NCI-H345 (cell line): ENCODE measurements at places on chromosomes 7 and 10.
A peak's percentile ranks its signal among the peaks of the same experiment; 100 is the strongest.

DNA sequence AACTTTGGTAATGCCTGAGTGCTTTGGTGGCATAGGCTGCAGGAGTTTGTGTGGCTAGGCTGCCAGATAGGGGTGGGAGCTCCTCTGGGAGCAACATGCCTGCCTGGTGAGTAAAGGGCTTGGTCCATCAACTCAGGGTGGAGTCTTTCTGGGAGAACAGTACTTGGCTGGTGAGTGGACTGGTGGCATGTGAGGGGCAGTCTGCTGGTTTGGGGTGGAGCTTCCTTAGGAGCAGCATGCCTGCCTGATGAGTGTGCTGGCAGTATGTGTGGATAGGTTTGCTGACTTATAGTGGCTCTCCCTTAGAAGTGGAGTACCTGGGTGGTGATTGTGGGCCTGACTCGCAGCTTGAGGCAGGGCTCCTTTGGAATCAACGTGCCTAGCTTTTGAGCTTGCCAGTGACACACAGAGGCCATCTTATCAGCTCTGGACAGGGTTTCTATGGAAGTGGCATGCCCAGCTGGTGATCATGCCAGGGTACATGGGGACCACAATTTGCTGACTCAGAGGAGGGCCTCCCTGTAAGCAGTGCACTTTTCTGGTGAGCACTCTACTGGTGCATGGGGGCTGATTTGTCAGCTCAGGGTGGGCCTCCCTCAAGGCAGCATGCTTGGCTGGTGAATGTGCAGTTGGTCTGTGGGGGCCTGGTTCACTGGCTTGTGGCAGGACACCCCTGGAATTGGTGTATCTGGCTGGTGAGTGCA lies 35.0 kb upstream of the SRI start:
- DNase-seq: no peak

DNA sequence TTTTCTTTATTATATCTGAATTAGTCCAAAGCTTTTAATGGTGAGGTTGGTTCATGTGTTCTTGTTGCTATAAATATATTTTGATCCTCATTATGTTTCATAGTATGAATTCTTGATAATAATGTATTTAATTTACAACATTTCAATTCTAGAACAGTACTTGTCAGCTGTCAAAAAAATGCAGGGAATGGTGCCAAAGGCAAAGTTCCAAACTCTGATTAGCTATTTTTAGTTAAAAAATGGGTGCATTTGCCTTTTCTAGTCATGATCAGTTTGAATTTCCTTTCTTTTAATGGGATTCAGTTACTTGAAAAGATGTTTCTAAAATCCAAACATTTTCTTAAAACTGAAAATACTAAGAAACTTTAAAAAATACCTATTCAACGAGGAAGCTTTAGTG lies 49.6 kb downstream of the ANKIB1 start:
- DNase-seq: no peak

DNA sequence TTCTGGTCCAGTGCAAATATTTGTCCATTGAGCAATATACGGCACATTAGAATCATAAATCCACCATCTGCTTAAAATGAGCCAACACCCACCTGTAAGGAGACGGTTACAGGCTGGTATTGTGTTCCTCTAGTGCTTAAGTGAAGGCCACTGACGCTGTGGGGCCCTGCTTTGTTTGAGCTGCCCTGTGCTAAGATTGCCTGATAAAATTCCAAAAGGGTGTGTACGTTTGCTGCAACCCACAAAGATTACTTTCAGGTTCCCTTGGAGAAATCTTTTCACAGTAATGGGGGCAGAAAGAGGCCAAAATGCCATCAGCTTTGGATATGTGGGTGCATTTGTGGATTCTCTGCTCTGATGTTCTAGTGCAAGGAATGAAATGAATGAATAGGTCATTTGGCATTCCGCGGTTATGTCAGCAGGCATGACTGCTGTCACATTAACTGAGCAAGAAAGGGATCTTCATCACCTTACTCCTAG lies 34.4 kb downstream of the AGR3 start:
- DNase-seq: no peak

DNA sequence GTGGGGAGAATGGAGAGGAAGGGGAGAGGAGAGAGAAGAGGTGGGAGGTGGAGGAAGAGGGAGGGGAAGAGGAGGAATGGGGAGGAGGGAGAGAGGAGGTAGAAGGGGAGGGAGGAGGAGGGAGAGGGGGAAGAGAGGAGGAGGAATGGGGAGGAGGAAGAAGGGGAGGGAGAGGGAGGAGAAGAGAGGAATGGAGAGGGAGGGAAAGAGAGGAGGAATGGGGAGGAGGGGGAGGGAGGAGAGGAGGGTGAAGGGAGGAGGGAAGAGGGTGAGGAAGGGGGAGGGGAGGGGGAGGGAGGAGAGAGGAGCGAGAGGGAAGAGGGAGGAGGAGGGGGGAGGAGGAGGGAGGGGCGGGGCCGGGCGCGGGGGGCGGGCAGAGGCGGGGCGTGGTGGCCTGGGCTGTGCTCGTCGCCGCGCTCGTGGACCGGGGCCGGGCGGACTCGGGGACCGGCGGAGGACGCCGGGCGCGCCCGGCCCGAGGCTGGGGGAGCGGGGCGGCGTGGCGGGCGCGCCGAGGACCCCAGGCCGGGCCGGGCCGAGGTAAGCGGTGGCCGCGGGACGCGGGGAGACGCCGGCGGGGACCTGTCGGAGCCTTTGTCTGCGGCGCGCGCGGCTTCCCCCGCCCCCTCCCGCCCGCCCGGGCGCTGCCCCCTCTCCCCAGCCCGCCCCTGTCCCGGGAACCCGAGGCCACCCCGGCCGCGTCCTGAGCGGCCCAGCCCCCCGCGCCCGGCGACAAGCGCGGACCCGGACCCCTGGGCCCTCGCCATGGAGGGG lies at the start of gene SLC29A4:
Gene SLC29A4 (plus strand): TSS at position 401 of the 774 bp plus-strand sequence. CDS start 4,874 bp downstream, outside the sequence.
- peak; percentile 37 for DNase-seq

GRCh38 chr10:23172429-23173213 lies 19.5 kb upstream of the PTF1A start:
- no peak for DNase-seq

DNA sequence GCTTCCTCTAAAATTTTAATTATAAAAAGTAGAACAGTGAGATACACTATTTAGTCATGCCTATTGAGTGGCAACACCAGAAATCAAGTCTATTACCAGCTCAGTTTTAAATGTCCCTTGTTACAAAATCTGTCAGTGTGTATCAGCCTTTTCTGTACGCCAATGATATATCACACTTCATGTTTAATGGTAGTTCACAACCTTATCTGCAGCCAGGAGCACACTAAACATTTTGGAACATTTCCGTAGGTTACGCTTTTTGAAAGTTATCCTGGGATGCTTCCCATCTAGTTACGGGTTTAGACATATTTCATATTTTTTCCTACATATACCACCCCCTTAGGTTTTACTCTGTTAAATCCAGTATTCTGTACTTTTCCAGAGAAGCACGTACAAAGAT lies 5.4 kb downstream of the HNRNPA2B1 start:
- no peak for DNase-seq

DNA sequence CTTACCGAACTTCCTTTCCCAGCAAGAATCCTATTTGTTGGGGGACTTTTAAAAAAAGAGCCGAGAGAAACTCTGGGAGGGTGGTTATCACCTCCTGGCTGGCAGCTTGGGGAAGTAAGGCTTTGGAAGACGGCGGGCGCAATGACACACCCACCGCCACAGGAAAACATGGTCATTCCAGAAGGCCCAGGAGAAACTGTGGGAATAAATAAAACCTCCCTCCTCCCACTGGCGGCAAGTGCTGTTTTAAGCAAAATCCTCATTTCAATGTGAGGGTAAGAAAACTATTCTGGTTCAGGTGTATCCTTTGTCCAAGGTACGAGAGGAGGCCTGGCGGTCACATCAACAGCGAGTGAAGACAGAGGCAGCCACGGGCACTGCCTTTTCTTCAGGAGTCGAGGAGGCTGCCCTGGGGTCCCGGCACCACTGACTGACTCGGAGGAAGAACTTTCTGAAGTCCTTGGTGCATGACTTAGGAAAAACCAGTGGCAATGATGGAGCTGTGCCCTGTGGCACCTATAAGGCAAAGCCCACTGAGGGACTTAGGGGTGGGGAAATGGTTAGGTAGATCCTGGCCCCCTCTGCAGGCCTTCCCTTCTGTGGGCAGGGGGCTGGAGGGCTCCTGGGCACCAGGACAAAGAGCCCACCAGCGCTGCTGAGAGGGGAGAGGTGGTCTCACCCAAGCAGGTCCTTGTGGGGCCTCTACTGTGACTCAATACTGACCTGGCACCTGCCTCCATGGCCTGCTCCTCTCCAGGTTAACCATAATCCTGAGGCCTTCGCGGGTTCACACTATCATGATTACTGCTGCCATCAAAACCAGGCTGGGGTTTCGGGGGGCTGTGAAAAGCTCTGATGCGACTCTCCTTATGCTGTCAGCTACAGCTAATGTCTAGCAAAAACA lies 21.4 kb downstream of the DNAJB12 start:
- no peak for DNase-seq

DNA sequence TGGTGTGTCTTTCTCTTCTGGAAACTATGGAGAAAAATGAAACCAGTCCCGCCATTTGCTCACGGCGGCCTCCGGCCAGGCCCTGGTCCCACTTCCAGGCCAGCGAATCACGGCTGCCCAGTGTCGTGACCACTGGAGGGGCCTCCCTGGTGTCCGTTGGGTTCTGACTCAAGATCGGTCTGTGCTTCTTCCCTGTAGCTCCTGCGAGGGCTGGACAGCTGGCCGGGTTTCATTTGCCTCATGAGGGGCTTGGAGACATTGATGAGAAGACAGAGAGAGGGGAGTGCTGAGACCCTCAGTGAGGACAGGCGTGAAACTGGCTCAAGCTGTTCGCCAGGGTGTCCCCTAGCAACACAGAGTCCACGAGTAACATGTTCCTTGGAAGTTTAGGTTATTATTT lies 108.6 kb downstream of the ADARB2 start:
- DNase-seq: no peak

DNA sequence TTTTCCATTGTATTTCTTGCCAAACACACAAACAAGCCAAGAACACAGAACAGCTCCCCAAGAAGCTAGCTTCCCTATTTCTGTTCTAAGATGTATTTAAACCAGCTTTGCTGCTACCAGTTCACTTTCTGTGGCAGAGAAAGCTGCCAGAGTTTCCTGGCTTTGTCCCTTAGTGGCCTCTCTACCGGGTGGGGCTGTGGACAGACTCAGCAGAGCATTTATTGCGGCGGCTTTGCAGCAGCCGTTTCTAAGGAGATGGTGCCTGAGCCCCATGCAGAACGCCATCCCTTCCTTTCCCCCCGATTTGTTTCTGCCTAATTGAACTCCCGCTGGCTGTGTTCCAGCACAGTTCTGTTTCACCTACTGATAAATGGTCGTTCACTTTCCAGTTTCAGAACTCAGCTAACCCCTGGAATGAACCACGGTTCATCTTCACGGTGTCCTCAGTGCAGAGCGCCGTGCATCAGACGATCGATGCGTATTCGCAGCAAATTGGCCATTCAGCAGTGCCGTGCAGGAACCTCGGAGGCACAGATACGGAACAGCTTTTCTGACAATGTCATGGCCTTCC lies 33.8 kb upstream of the SFMBT2 start:
- no peak for DNase-seq

DNA sequence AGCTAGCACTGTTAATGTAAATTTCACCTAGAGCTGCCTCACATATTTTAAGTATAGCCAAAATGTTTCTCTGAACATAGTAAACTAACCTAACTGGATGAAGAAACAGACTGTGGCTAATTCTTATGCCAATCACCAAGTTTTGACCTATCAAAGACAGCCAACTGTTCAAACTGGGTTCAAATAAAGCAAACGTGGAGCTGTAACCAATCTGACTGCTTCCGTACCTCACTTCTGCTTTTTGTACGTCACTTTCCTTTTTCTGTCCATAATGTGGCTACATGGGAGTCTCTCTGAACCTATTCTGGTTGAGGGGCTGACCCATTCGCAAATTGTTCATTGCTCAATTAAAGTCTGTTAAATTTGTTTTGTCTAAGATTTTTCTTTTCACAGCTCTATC lies 66.3 kb upstream of the ETV1 start:
- no peak for DNase-seq

GRCh38 chr10:80526742-80527141 lies 11.0 kb upstream of the SH2D4B start:
- no peak for DNase-seq

- DNase-seq: peak; percentile 69
These were observed 498 bp downstream of the RHOBTB1 start for GRCh38 chr10:60943316-60944057.

- no peak for DNase-seq
These were observed 37.2 kb downstream of the CYCS start for GRCh38 chr7:25087855-25088254.

DNA sequence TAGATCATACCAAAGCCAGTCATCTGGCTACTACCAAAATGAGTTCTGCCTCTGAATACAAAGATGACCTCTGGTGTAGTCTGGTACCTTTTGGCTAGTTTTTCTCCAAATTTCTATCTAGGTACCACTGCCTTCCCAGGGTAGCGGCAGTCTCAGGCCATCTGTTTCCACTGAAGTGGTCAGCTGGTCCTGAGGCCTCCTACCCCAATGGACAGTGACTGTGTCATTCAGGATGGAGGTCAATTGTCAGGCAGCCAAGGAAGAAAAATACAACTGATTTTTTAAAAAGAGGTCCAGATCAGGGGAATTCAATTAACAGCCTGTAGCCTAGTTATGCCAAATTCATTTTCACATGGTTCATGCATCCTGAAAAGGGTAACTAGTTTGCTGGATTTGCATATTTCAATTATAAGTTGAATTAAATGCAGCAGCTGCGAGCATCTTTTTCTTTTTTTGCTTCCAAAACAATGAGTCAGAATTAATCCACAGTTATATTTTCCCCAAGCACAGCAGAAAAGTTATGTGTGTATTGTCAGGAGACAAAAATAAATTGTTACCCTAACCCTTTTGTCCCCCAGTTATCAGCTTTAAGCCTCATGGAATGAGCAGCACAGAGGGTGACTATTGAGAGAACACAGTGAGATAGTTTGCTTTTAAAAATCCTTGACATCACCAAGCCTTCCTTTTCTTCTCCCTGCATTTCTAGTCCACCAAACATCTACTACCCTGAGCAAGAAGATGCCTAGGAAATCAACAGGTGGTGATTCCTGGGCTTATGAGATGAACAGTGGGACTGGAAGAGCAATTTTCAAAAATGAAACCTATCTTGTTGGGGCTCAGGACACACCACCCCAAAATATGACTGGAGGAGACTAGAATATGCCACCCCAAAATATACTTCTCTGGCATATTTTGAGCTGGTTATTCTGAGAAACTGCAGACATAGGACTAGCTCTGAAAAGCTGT lies 27.7 kb downstream of the BCCIP start:
- DNase-seq: no peak

DNA sequence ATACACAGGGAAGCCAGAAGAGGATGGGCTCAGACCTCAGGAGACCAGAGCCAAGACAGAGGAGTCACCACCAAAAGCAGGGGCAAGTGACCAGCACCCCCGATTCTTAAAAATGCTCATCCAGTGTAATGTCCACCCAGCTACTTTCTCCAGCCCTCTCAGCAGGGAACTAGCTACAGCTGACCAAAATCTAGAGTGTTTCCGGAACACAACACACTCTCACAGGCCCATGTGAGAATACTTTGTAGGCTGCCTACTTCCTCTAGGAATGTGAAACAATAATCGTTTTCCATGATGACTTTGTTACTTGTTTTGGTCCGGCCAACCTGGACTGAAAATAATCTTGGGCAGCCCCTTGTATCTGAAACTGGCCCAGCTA lies 14.5 kb downstream of the PSAP start:
- no peak for DNase-seq

- peak; percentile 17 for DNase-seq
These were observed 82.4 kb downstream of the KLF6 start for GRCh38 chr10:3702569-3702968.
